ENCODE measurements at places on chromosomes 16 and 17. TPM values are rescaled to one million over a fixed set of nuclear protein-coding genes. Genes with fewer than 3 reads are reported as not detected.

The SERPINF2 gene
- total RNA-seq = 0.64 TPM

The CA7 gene
- not detected for total RNA-seq

The FOXC2 gene
- total RNA-seq = 1.3 TPM

The ABCC12 gene
- not detected for total RNA-seq

The TMEM100 gene
- not detected for total RNA-seq

The MVP gene
- 243 TPM for total RNA-seq

The CCDC40 gene
- 1.1 TPM for total RNA-seq

The PRR29 gene
- 0.76 TPM for total RNA-seq

All from A172 (cell line).